ENCODE measurements at places on chromosomes 4 and X. TPM values are rescaled to one million over a fixed set of nuclear protein-coding genes. Genes with fewer than 3 reads are reported as not detected.
A peak's percentile ranks its signal among the peaks of the same experiment; 100 is the strongest.

Gene PPEF2
- not detected for total RNA-seq

Gene IL21
- not detected for total RNA-seq

Gene DCAF4L1
- under 0.01 TPM for total RNA-seq

Gene RBMXL3
- not detected for total RNA-seq

Gene ARHGAP4
- 0.88 TPM for total RNA-seq

Gene ALG13
- total RNA-seq, result 61.9 TPM

Gene GAGE2A
- total RNA-seq, result not detected

DNA sequence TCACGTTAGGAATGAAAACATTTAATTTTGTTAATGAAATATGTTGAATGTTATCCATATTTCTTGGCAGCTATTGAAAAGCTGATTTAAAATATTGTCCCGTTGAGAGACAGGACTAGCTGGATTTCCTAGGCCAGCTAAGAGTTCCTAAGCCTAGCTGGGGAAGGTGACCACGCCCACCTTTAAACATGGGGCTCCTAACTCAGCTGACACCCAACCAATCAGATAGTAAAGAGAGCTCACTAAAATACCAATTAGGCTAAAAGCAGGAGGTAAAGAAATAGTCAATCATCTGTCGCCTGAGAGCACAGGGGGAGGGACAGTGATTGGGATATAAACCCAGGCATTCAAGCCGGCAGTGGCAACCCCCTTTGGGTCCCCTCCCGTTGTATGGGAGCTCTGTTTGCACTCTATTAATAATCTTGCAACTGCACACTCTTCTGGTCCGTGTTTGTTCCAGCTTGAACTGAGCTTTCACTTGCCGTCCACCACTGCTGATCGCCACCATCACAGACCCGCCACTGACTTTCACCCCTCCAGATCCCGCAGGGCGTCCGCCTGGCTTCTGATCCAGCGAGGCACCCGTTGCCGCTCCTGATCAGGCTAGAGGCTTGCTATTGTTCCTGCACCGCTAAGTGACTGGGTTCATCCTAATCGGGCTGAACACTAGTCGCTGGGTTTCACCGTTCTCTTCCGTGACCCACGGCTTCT, 308.9 kb downstream of the GLUD2 start:
- no peaks in the 10 kb centered on the region for H3K27me3 ChIP-seq
- no peak overlapping the region for H3K27ac ChIP-seq
- no peaks in the 10 kb centered on the region for H3K4me1 ChIP-seq
- no peak for DNase-seq

DNA sequence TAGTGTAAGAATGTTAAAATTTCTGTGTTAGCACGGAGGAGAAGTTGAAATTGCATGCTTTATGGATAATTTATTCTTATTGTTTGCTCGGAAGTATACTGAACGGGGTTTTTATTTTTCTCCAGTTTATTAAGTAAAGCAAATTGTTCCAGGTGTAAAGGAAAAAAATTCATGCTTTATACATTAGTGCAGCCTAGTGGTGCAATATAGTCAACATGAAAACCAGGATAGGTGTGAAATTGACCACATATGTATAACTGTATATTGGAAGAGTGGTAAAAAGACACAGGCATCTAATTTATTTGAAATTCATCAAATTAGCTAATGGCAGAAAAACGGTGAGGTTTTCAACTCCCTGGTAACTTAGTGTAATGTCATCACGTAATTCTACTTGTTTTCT, 959 bp downstream of the BRS3 start:
- no peak for DNase-seq
- H3K27me3 ChIP-seq, result peaks cover 15% of the 10 kb centered on the region
- no peaks in the 10 kb centered on the region for H3K4me1 ChIP-seq
- H3K27ac ChIP-seq, result no peak overlapping the region

DNA sequence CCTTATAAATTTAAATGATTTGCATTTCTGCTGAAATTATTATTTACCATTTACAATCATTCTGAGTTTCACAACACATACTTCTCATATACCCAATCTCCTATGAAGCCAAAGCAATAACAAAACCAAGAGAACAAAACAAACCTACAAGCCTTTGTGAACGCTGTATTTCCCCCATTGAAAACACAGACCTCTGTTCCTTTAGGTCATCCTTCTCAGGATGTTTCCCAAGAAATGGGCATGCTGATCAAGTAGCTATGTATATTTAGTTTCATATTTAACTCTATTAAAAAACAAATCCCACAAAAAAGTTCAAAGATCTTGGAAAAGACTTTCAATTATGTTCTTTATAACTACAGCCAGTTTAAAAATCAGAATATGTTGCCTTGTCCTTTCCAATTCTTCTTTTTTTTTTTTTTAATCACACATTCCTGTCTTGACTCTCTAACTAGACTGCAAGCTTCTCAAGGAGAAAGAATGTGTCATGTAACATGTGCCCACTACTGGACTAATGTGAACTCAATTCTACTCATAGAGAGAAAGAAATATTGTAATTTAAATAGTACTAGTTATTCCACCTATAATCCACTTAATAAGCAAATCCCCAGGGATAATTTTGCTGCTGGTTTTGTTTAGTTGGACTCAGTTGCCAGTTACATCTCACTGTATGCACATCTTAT, 84.3 kb upstream of the PRSS48 start:
- H3K27me3 ChIP-seq, result no peaks in the 10 kb centered on the region
- peaks cover 20% of the 10 kb centered on the region for H3K4me1 ChIP-seq
- no peak overlapping the region for H3K4me3 ChIP-seq

GRCh38 chrX:134658002-134658759, at the start of gene PLAC1:
PLAC1 (minus strand) TSS chrX:134658471; CDS start chrX:134566682, 91,789 bp downstream.
- H3K36me3 ChIP-seq, result no peaks in the 10 kb centered on the region

GRCh38 chr4:177322266-177322665, 12.6 kb downstream of the NEIL3 start:
- DNase-seq, result no peak
- H3K36me3 ChIP-seq, result peaks cover 5% of the 10 kb centered on the region
- no peaks in the 10 kb centered on the region for H3K27me3 ChIP-seq
- H3K4me1 ChIP-seq, result peaks cover 17% of the 10 kb centered on the region

DNA sequence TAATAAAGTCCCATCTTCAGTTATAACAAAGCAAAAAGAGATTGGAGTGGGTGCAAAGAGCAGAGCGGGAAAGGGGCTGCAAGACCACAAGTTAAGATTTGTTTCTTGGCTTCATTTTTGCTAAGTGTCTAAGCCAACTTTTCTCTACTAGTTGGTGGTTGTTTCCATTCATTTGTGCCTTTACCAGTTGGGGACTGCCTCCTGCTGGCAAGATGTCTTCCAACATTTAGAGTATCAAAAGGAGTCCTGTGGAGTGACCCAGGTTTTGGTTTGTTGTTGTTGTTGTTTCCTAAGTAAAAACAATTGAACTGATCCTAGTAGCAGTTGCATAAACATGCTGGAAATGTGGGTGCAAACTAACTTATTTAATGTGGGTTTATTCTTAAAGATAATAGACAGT, 121.1 kb downstream of the SPATA18 start:
- H3K4me1 ChIP-seq, result peaks cover 5% of the 10 kb centered on the region
- no peak for DNase-seq
- H3K36me3 ChIP-seq, result no peaks in the 10 kb centered on the region
- H3K4me3 ChIP-seq, result no peak overlapping the region
- no peaks in the 10 kb centered on the region for H3K27me3 ChIP-seq
- no peak overlapping the region for H3K27ac ChIP-seq

GRCh38 chrX:100652266-100652665, 8.3 kb downstream of the SRPX2 start:
- H3K4me1 ChIP-seq, result peaks cover 32% of the 10 kb centered on the region
- H3K36me3 ChIP-seq, result no peaks in the 10 kb centered on the region
- H3K27me3 ChIP-seq, result peaks cover 8% of the 10 kb centered on the region

DNA sequence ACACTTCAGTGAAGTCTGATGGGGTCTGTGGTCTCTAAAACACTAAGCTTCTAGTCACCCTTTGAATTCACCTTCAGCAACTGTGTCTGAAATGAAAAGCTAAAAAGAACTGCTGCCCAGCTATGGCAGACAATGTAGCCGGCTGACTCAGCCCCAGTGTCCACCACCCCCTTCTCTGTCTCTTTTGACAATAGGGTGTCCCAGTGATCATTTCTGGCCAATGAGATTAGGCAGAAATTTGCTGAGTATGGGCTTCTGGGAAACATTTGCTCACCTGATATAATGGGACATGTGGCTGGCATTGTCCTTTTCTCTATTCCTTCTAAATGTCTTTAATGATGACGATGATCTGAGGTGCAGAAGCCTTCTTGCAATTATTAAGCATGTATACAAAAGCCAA, 20.6 kb downstream of the IGFBP7 start:
- H3K27ac ChIP-seq, result peak overlapping the region; percentile 20
- H3K4me3 ChIP-seq, result no peak overlapping the region
- no peaks in the 10 kb centered on the region for H3K27me3 ChIP-seq
- H3K36me3 ChIP-seq, result peaks cover 42% of the 10 kb centered on the region
- H3K4me1 ChIP-seq, result peaks cover 20% of the 10 kb centered on the region

GRCh38 chr4:15738877-15739276, 36.0 kb downstream of the BST1 start:
- no peak overlapping the region for H3K4me3 ChIP-seq
- DNase-seq, result peak; percentile 42
- no peaks in the 10 kb centered on the region for H3K27me3 ChIP-seq
- H3K27ac ChIP-seq, result no peak overlapping the region

GRCh38 chr4:106095408-106095807, 200.1 kb downstream of the NPNT start:
- no peaks in the 10 kb centered on the region for H3K4me1 ChIP-seq
- H3K4me3 ChIP-seq, result no peak overlapping the region
- DNase-seq, result no peak
- no peaks in the 10 kb centered on the region for H3K27me3 ChIP-seq
- peaks cover 9% of the 10 kb centered on the region for H3K36me3 ChIP-seq

DNA sequence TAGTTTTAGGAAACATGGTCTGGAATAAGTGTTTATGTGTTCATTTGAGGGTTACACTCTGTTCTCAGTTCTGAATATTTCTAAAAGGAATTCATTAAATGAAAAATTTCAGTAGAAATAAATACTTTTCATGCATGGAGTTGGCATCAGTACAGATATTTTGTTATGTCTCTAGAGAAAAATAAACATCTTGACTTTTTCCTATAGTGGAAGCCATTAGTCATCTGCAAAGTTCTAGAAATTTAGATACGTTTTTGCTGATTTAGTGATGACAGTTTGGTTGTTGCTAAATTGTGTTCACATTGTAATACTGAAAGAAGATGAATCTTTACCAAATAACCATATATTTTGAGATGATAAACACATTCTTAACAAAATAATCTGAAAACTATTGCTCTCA, 268.2 kb upstream of the TEX13A start:
- no peaks in the 10 kb centered on the region for H3K27me3 ChIP-seq
- H3K27ac ChIP-seq, result no peak overlapping the region
- no peak overlapping the region for H3K4me3 ChIP-seq
- no peaks in the 10 kb centered on the region for H3K36me3 ChIP-seq

DNA sequence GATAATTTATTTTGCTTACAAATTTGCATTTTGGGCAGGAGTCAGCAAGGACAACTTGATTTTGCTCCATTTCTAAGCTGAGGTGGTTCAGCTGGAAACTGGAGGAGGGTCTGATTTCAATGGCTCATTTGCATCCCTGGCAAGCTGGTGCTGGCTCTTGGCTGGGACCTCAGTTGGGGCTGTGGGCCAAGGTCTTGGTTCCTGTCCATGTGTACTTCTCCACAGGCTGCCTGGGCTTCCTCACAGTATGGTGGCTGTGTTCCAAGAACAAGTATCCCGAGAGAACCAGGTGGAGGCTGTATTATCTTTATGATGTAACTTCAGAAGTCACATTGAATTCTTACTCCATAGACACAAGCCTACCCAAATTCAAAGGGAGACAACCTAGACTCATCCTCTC, 77.0 kb upstream of the STX18 start:
- H3K36me3 ChIP-seq, result no peaks in the 10 kb centered on the region
- DNase-seq, result no peak

DNA sequence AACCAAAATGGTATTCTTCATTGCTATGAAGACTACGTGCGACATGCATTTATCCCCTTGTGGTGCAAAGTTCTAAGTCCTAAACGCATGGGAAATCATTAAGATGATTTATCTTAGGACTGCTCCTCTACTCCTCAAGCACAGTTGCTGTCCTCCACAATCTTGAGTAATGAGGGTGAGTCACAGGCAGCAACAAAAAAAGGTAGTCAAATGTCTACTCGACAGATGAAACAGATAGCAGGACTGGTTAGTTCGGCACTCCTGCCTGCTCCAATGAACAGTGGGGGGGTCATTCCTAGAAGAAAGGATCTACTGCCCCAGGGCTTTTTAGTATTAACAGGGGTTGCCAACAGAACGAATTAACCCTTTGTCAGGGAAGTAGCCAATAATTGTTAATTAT, 233.7 kb upstream of the FGF13 start:
- no peaks in the 10 kb centered on the region for H3K36me3 ChIP-seq
- H3K4me1 ChIP-seq, result no peaks in the 10 kb centered on the region
- no peak overlapping the region for H3K4me3 ChIP-seq
- no peak overlapping the region for H3K27ac ChIP-seq
- no peak for DNase-seq
- H3K27me3 ChIP-seq, result no peaks in the 10 kb centered on the region

DNA sequence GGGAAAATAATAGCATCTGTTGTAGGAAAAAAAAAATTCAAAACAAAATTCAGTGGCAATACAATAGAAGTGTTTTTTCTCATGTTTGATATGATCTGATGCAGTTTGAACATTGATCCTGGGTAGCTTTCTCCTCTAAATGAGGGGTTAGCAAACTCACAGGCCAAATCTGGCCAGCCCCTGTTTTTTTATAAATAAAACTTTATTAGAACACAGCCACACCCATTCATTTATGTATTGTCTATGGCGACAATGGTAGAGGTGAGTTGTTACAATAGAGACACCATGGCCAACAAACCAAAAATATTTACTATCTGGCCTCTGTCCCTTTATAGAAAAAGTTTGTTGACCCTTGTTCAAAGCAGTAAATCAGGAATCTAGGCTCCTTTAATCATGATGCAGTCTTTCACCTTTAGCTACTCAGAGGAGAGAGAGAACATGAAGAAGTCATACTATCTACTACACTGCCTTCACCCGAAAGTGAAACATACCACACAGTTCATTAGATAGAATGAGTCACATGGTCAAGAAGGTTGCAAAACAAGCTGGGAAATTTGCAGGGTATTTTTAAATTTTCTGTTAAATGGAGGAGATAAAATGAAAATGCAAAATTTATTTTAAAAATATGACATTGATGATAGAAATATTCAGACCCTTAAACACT, 186.6 kb upstream of the MAOA start:
- no peak for DNase-seq
- H3K4me3 ChIP-seq, result no peak overlapping the region
- H3K27me3 ChIP-seq, result no peaks in the 10 kb centered on the region
- no peaks in the 10 kb centered on the region for H3K4me1 ChIP-seq

- H3K4me1 ChIP-seq, result no peaks in the 10 kb centered on the region
- no peak for DNase-seq
- H3K27ac ChIP-seq, result no peak overlapping the region
- no peak overlapping the region for H3K4me3 ChIP-seq
- peaks cover 8% of the 10 kb centered on the region for H3K27me3 ChIP-seq
- no peaks in the 10 kb centered on the region for H3K36me3 ChIP-seq
Observed at GRCh38 chr4:37735578-37735977, 49.4 kb upstream of the RELL1 start.

DNA sequence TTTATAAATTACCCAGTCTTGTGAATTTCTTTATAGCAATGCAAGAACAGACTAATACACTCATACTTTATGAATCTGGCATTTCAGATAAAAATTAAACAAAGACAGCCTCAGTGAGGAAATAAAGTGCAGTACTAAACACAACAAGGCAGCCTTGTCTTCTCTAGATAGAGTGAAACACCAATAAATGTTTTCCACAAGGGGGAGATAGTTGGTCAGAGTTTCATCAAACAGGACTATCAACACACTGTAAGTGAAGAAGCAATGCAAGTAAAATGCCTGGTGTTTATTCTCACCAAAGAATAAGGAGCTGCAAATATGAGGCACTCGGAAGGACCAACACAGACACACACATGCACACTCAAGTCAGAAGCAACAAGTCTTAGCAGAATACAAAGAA, 62.8 kb downstream of the FAM9B start:
- no peaks in the 10 kb centered on the region for H3K27me3 ChIP-seq
- H3K27ac ChIP-seq, result no peak overlapping the region
- no peaks in the 10 kb centered on the region for H3K4me1 ChIP-seq

All from osteoblast (primary cell).